ENCODE measurements at places on chromosomes 1 and 21. TPM values are rescaled to one million over a fixed set of nuclear protein-coding genes. Genes with fewer than 3 reads are reported as not detected.

Gene ADGRL2
- 131 TPM for total RNA-seq

Gene FLAD1
- total RNA-seq: 13.1 TPM

Gene TMED5
- total RNA-seq: 32.8 TPM

Gene PADI6
- not detected for total RNA-seq

Gene SF3B4
- total RNA-seq: 4.6 TPM

Gene DYNLT5
- total RNA-seq: 0.15 TPM

Gene LIN28A
- 0.08 TPM for total RNA-seq

Gene RER1
- total RNA-seq: 128 TPM

Gene GRHL3
- not detected for total RNA-seq

Gene CD52
- total RNA-seq: not detected

Gene AVPR1B
- not detected for total RNA-seq

Gene FLG2
- not detected for total RNA-seq

Gene CYYR1
- 0.35 TPM for total RNA-seq

Gene LRRC53
- total RNA-seq: not detected

Gene LCE1D
- total RNA-seq: not detected

Gene NRDC
- 69.6 TPM for total RNA-seq

Gene MEX3A
- 4.7 TPM for total RNA-seq

Gene MAP3K21
- total RNA-seq: 0.08 TPM

Gene TNFRSF1B
- 0.68 TPM for total RNA-seq

Gene SLAMF1
- not detected for total RNA-seq

Gene KRTAP10-9
- not detected for total RNA-seq
